Stimulated activated CD8-positive, alpha-beta memory T cell treated with anti-CD3 and anti-CD28 coated beads, Interleukin-15, amount 100 ng/mL, for 1 hour (primary cell): ENCODE measurements at places on chromosomes 2 and 18.

DNA sequence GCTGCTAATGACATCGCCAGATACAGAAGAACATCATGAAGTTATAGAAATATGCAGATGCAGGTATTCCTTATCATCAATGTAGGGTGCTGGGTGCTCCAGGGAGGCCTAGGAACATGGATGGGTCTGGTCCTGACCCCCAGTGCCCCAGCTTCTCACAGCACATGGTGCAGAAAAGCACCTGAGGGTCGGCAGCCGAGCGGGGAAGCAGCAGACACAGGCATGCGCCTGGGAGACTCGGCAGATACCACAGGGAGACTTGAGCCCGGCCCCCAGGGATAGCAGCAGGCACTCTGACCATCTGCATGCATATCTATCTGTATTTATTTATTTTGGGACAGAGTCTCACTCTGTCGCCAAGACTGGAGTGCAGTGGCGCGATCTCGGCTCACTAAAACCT is 43.2 kb downstream of the TMEM18 start:
- DNase-seq, result no peak

DNA sequence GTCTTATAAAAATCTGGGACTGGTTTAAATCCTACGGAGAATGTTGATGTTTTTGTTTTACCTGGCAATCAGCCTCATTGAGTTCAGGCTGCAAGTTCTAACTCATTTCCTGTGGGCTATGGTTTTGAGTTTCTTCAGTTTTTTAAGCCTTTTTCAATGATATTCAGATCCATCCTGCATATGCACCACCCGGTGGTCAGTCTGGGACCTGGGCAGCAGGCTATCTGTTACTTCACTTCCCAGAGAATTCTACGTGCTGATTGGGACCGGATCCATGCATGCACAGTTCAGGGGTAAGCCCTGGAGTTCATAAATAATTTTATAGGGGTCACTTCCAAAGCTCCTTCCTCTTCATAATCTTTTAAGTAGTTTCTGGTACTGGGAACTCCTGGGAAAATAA is 339.2 kb upstream of the HNRNPA3 start:
- DNase-seq, result no peak

DNA sequence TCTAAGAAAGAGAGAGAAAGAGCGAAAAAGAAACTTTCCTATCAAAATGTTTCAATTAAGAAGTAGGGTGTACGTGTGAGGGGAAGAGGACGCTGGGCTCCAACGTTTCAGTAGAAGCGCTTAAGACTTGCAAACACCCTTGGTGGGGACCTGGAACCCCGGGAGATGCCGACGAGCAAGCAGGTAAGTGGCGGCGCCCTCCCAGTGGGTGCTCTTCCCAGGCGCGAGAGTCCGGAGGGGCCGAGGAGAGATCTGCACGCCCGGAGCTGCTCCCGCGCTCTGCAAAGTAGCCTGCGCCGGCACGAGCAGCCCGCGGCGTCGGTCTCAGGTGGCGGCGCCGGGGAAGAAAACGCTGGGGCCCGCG is 678 bp upstream of the OTX1 start:
- no peak for DNase-seq

DNA sequence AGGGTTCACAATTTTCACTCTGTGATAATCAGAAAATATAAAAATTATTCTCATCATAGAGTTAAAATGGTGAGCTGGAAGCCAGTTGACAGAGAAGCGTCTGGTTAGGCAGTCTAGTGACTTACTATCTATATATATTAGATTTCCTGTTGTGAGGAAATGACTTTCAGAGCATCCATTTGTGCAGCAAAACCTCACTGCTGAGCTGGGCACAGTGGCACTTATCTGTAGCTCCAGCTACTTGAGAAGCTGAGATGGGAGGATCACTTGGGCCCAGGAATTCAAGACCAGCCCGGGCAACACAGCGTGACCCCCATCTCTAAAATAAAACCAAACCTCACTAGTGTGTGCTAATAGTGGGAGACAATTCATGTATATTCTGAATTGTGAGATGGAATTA is 7.2 kb upstream of the KIAA2012 start:
- DNase-seq, result no peak

DNA sequence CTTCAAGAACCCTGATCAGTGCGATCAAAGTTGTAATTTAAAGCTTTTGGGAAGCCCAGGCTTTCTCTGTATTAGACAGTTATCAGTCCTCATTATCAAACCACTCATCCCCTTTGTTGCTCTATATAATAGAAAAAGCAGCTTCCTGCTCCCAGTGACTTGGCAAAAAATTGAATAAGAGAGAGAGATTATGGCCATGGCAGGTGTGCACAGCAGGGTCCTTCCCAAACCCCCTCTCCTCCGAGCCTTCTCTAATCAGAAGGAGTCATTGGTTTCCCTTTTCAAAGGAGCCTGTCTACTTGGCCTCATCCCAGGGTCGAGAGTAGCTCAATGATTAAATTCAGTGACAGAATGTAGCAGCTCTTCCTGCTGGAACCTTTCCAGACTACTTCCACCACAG is 81.5 kb downstream of the SEMA4F start:
- no peak for DNase-seq
